ENCODE measurements at places on chromosomes 2 and 18.

GRCh38 chr2:121005453-121005852, 269.8 kb downstream of the GLI2 start:
- DNase-seq: no peak

GRCh38 chr2:110897966-110898365, 165.6 kb downstream of the ACOXL start:
- no peak for DNase-seq

DNA sequence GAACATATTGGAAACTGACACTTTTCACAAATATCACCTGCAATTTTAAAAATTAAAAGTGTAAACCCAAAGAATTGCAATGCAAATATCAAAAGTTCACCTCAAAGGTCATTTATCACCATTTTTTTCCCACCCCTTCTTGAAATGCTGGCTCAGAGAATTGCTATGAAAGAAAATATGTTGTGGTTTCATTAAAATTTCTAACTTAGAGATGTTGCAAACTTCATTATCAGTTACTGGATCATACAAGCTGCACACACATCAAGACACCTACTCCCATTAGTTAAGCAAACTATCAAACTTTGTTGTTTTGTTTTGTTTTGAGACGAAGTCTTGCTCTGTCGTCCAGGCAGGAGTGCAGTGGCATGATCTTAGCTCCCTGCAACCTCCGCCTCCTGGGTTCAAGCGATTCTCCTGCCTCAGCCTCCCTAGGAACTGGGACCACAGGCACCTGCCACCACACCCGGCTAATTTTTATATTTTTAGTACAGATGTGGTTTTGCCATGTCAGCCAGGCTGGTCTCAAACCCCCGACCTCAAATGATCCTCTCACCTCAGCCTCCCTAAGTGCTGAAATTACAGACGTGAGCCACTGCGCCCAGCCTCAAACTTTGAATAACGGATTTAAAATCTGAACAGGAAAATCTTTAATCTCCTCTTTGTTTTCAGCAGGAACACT, 37.0 kb downstream of the STK39 start:
- DNase-seq: no peak

DNA sequence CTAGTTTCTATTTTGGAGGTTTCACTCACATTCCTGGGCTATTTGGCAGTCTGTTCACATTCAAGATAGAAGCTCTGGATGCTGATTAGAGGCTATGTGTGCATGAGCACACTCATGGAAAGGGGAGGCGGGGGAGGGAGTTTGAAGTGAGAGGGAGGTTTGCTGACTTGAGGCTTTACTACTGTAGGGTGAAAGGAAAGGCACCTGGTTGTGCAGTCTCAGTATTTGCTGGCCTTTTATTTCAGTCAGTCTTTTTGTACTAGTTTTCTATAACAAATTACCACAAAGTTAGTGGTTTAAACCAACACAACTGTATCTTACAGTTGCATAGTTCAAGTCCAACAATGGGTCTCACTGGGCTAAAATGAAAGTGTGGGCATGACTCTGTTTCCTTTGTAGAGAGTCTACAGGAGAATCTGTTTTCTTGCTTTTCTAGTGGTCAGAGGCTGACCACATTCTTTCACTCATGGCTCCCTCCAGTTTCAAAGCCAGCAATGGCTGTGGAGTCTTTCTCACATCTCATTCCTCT, 47.7 kb upstream of the NR4A2 start:
- DNase-seq: no peak

DNA sequence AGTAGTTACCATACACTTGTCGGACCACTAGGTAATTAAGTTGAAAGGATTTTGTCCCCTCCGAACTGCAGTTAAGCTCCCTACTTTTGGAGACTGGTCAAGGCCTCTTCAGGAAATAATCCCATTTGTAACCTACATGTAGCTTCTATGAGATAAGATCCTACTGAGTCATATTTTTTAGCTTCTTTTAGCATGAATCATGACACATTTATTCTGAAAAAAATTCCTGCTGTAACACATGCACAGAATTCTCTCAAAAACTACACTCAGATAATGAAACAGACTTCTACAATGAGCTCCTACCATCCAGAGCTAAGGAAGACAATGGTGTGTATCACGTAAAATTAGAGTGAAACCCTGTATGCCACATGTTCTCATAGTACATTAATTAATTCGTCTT, 100.7 kb upstream of the CCDC195 start:
- no peak for DNase-seq

GRCh38 chr2:232438951-232439757, 16.8 kb upstream of the ALPI start:
- DNase-seq: no peak

DNA sequence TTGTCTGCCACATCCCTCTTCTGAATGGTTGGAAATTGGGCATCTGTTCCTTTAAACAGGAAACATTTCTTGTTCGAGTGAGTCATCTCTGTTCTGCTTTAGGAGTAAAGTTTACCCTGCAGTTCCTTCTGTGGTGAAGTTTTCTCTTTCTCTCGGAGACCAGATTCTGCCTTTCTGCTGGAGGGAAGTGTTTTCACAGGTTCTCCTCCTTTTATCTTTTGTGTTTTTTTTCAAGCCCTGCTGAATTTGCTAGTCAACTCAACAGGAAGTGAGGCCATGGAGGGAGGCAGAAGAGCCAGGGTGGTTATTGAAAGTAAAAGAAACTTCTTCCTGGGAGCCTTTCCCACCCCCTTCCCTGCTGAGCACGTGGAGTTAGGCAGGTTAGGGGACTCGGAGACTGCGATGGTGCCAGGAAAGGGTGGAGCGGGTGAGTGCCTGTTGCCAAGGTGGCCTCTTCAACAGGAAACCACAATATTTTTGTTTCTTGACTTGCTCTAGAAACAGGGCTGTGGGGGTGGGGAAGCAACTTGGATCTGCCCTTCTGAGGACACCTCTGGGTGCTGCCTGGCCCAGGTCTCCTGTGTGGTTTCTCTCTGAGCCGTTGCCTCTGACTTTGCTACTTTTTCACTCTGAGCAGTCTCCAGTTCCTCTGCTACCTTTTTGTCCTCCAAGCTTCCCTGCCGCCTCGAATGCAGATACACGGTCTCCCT, 2.2 kb upstream of the CASP8 start:
- peak; percentile 94 for DNase-seq

GRCh38 chr2:120661551-120661950, 74.1 kb upstream of the GLI2 start:
- no peak for DNase-seq

DNA sequence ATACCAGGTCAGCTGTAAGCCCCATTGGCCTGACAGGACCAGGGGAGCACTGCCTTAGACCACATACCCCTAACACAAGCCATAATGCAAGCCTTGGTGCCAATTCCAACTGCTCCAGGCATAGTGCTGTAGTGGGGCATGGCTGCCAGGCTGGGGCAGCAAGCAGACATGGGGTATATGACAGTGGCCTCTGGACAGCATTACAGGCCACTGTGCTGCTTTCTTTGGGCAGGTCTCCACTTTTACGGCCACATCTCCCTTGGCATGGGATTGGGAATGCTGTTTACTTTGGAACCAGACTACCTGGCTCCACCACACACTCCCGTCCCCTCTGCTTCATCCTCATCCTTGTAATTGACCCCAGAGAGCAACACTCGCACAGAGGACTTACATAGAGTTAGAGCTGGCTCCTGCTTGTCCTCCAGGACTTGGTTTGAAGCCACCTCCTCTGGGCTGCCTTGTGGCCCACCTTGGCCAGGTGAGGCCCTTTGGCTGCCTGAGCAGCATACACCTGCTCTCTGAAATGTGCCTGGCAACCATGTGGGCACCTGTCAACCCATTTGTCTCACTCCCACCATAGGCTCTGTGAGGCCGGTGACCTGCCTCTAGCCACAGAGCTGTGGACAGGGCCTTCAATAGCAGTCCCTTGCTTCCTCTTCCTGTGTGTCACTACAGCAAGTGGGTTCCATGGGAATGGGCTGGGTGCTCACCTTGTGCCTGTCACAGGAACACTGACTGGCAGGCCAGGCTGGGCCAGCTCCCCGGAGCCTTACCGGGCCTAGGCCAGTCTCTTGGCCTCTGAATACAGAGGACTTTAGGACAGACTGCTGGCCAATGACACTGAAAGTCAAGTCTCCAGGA, 262.6 kb upstream of the HS6ST1 start:
- DNase-seq: no peak

Data from activated CD8-positive, alpha-beta memory T cell treated with anti-CD3 and anti-CD28 coated beads for 1 hour (primary cell).